Stimulated activated CD8-positive, alpha-beta memory T cell treated with anti-CD3 and anti-CD28 coated beads, Interleukin-2, amount 100 ng/mL, for 1 hour (primary cell): ENCODE measurements at places on chromosomes 13 and 19.

DNA sequence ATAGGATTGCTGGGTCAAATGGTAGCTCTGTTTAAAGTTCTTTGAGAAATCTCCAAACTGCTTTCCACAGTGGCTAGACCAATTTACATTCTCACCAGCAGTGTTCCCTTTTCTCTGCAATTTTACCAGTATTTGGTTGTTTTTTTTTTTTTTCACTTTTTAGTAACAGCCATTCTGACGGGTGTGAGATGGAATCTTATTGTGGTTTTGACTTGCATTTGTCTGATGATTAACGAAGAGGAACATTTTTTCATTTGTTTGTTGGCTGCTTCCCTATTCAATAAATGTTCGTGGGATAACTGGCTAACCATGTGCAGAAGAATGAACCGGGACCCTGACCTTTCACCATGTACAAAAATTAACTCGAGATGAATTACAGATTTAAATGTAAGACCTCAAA is 31.2 kb downstream of the CYP4F2 start:
- no peak for DNase-seq

DNA sequence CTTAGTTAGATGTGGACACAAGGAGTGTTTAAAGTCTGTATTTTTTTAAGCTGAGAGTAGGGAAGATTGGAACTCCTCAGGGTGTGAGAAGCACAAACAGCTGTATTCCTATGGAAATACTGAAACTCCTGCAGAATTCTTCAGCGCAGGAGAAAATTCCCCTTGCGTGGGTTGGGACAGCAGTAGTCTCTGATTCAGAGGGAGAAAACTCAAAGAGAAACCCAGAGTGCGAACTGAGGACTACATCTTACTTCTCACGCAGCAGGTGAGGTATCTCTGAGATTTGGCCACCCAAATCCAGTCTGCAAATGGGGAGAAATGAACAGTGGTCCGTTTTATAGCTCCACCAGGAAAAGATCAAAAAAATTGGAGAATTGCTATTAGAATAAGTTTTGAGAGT is 60.9 kb downstream of the FRY start:
- no peak for DNase-seq

GRCh38 chr19:35347171-35347929 is at the start of gene FFAR1:
Gene FFAR1 (plus strand): TSS chr19:35347902. CDS start chr19:35351552, 3,650 bp downstream.
- no peak for DNase-seq

DNA sequence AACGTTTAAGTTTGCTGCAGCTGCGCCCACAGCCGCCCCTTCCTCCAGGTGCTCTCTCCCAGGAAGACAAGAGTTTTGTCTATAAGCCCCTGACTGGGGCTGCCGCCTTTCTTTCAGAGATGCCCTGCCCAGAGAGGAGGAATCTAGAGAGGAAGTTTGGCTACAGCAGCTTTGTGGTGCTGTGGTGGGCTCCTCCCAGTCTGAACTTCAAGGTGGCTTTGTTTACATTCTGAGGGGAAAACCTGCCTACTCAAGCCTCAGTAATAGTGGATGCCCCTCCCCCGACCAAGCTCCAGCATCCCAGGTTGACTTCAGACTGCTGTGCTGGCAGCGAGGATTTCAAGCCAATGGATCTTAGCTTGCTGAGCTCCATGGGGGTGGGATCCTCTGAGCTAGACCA is 6.4 kb upstream of the ERICH6B start:
- DNase-seq: no peak

GRCh38 chr19:45958769-45959516 is 14.7 kb downstream of the NOVA2 start:
- no peak for DNase-seq

- DNase-seq: no peak
These were observed 163.9 kb downstream of the TEX29 start for GRCh38 chr13:111484141-111484925.

GRCh38 chr19:3687774-3688706 is 12.2 kb downstream of the PIP5K1C start:
- no peak for DNase-seq
